HT-29 (cell line): ENCODE measurements at places on chromosomes 2 and 18. TPM values are rescaled to one million over a fixed set of nuclear protein-coding genes. Genes with fewer than 3 reads are reported as not detected.

Gene ALKAL2
- total RNA-seq: not detected in 2 replicates

Gene CFC1
- not detected in 2 replicates for total RNA-seq

Gene TCF4
- total RNA-seq: 0.18 and 0.58 TPM in 2 replicates

Gene RNF181
- 107 and 109 TPM in 2 replicates for total RNA-seq

- DNase-seq: no peak
Observed at GRCh38 chr18:32138332-32138982, 46.8 kb downstream of the RNF138 start.

DNA sequence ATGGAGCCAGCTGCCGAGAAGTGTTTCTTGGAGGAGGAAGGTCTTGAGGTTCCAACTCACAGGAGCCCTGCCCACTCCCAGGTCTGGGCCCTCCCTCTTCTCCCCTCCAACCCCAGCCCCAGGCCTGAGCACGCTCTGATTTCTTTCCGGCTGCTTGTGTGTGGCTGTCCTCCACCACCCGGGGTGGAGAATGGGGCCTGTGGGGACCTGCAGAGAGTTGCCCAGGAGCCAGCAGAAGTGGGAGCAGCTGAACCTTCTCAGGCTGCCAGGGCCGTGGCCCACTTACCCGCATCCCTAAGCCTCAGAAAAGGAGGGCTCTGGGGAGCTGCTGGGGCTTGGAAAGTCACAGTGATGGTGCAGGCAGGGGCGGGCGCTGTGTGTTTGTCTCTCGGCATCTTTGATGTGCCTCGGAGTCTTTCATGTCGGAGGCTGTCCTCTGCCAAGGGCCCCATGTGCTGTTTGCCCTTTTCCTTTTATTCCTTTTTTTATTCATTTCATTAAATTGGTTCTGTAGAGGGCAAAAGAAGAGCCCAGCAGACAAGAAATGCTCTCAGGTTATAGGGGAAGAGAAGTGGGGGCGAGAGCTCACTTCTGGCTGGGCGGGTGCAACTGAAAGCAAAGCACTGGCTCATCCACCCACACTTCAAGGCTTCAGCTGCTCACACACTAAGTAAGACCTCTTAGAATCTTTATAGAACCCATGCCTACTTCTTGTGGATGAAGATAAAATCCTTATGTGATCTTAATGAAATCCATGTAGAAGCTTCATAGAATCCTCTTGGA lies 52.5 kb downstream of the SDC1 start:
- DNase-seq: no peak

GRCh38 chr18:79545255-79545654 lies 134.3 kb upstream of the CTDP1 start:
- DNase-seq: no peak

DNA sequence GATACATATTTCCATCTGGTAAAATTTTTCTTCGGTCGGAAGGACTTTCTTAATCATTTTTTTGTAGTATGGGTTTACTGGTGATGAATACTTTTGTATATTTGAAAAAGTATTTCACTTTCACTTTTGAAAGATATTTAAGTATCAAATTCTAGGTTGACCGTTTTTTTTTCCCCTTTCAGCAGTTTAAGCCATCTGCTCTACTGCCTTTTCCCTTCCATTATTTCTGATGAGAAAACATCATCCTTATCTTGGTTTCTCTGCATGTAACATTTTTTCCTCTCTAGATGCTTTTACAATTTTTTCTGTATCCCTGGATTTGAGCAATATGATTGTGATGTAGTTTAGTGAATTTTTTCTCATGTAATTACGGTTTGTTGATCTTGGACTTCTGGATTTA lies 87.0 kb downstream of the MTX2 start:
- no peak for DNase-seq

DNA sequence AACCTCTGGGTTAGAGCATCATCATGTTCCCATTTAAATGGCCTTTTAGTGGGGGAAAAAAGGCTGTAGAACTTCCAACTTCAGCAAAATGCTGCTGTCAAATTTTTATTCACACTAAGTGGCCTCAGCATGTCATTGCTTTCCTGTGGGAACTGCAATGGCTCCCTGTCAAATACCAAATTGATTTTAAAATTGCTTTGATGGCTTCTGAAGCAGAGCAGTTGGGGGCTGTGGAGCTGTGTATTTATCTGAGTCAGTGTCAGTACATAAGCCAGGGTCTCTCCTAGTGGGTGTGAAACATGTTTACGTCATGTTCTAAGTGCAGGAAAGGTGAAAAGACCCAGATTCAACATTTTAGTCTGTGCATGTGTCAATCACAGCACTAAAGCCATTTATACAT lies 171.3 kb downstream of the CDH19 start:
- no peak for DNase-seq

DNA sequence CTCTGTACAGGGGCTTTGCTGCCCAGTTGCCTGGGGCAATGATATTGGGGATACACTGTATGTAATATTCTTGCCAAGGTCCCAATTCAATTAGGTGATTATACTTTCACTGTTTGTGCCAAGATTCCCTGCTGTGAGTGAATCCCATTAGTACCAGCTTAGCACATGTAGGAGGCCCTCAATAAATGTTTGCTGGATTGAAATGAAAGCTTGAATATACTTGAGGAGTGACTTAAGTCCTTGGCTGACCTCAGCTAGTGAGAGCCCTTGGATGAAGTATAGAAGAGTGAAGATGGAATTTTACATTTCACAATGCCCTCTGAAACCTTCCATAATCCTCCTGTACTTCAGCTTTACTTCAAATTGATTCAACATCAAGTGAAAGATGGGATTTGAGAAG lies 102.9 kb downstream of the GATA6 start:
- no peak for DNase-seq

GRCh38 chr18:35753306-35753910 lies 171.9 kb downstream of the GALNT1 start:
- DNase-seq: no peak

- no peak for DNase-seq
Observed at GRCh38 chr2:8737571-8738175, 55.8 kb downstream of the ID2 start.

- DNase-seq: no peak
Observed at GRCh38 chr2:16035747-16036745, 95.7 kb downstream of the MYCN start.
